AML-193 (cell line): ENCODE measurements at places on chromosomes 13 and 19.
A peak's percentile ranks its signal among the peaks of the same experiment; 100 is the strongest.

- no peak for DNase-seq
Observed at GRCh38 chr19:5289060-5289990, 51.3 kb downstream of the PTPRS start.

GRCh38 chr19:11458236-11458900 lies 22.5 kb downstream of the ELAVL3 start:
- DNase-seq = no peak

DNA sequence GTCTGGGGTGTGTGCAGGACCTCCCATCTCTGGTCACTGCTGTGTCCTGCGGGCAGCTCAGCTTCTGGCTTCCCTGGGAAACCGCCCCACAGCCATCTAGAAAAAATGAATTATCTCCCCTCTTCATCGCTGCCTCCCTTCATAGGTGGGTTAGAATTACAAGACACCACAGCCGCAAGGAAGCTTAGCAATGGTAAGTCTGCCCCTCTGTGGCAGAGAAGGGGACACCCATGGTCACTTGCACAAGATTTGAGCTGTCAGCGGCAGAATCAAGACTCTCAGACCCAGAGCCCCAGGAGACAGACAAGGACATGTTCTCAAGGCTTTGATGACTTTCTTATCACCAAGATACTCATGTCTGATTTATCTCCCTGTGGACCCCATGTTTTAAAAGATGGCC lies 110.8 kb upstream of the PABPC3 start:
- no peak for DNase-seq

DNA sequence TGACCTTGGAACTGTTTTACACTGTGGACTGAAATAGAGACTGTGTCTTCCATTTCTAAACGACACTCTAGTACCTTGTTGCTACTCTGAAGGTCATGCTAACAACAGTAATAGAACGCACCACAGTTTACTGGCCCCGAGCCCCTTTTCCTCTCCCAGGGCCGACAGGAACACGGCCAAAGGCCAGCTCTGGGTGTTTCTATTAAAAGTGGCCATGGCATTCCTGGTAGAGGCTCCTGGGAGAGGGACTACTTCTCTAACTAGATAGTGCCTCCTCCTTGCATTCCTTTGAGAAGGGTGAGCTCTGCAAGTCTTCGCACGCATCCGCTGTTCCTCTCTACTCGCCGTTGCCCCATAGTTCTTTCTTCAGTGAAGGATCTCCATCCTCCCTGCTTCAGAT lies 18.7 kb upstream of the SIAH3 start:
- no peak for DNase-seq

DNA sequence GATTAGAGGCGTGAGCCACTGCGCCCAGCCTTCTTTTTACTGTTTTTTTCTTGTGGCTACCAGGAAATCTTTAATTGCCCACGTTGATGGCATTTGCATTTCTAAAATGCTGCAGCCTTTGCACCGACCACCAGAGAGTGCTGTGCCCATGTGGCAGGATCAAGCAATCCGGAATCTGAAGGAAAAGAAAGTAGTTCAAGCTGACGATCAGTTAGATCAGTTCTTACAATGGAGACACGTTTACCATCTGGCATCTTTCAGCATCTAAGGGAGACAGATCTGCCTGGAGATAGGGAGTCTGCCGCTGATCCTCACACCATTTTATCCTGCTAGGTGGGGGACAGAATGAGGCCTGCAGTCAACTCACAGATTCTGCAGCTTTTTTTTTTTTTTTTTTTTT lies 19.9 kb downstream of the TINCR start:
- peak; percentile 29 for DNase-seq

GRCh38 chr13:113355621-113356020 lies 8.3 kb downstream of the GRTP1 start:
- no peak for DNase-seq

DNA sequence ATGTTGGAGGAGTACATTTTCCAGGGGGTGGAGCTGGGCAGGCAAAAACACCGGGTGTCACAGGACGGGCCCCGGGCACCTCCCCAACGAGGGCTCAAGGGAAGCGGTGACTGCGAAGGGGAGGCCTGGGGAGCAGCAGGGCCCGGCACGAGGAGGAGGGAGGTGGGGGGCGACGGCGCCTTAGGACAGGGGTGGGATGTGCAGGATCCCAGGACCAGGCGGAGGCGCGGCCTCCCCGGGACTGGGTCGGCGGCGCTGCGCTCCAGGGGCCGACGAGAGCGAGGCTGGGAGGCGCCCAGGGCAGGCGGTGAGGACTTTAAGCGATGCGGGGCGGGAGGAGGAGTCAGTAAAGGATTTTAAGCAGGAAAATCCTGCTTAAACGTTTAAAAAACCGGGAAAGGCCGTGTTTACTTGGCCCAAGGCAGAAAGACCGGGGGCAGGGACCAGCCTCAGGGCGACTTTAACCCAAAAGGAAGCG lies 427 bp downstream of the ZNF160 start:
- DNase-seq = no peak

DNA sequence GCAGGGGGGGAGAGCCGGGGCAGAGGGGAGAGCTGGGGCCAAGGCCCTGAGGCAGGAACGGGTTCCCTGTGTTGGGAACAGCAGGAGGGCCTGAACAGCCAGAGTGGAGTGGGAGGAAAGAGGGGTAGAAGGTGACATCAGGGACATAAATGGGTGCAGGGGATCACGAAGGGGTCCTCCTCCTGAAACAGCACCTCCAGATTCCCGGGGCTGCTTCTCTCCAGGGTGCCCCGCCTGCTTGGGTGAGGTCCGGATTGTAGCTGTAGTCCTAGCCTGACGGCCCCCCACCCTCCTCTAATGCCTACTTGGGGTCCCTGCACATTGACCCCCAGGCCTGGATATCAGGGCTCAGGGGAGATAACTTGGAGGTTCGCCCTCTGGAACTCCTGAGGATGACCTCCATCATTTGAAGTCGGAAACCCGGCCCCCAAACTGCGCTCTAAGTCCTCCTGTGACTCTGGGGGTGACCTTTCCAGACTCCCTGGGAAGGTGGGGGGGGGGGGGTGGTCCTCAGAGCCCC lies 473 bp upstream of the SCN1B start:
- no peak for DNase-seq

DNA sequence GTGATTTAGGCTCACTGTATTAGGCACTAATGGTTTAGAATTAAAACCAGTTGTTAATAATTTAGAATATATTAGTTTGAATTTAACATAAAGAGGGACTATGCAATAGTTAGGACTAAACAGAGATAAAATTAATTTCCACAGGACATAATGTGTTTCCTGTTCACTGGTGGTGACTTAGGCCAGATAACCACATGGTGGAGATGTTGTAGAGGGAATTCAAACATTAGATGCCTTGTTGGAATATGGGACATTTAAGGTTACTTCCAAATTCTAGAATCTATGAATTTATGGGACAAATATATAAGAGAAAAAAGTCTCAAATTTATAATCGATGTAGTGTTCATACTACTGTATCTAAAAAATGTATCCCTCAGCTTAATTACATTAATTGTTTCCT lies 615.5 kb upstream of the KLHL1 start:
- DNase-seq = peak; percentile 67

DNA sequence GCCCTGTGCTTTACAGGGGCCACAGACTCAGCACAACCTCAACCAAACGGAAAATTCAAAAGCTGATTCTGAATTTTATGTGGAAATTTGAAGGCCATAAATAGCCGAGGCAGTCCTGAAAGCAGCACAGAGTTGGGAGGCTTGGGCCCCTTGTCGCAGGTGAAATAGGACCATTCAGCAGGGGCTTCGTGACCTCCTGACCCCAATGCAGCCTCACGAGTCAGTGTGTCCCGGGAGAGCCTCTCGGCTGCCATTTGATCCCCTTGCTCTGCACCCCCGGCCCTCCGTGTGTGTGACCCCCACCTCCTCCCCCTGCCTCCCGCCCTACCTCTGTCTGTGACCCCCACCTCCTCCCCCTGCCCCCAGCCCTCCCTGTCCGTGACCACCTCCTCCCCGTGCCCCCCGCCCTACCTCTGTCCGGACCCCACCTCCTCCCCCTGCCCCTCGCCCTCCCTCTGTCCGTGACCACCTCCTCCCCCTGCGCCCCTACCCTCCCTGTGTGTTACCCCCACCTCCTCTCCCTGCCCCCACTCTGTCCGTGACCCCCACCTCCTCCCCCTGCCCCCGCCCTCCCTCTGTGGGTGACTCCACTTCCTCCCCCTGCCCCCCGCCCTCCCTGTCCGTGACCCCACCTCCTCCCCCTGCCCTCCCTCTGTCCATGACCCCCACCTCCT lies 41.7 kb upstream of the TFDP1 start:
- no peak for DNase-seq
